ENCODE measurements at places on chromosomes 11 and 22. TPM values are rescaled to one million over a fixed set of nuclear protein-coding genes. Genes with fewer than 3 reads are reported as not detected.

- DNase-seq = no peak
- H3K27me3 ChIP-seq = no peaks in the 10 kb centered on the region
- H3K36me3 ChIP-seq = no peaks in the 10 kb centered on the region
- H3K4me1 ChIP-seq = no peaks in the 10 kb centered on the region
These were observed 702.9 kb downstream of the DLG2 start for GRCh38 chr11:84924154-84924692.

DNA sequence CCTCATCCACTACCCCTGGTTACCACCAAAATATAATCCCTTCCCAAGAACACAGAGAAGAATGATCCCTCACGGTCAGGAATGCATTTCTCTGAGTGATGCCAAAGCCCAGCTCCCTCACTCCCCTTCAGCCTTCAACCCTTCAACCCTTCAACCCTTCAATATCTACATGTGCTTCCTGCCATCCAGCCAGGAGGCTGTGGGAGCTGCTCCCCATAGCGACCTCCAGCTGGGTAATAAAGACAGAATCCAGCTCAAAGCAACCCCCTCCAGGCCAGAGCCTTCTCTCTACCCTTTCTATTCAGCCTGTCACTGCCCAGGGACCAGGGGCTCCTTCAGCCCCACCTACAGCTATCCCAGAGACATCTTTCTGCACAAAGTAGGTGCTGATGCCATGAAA, 2.7 kb downstream of the ARHGAP1 start:
- H3K4me3 ChIP-seq = no peak overlapping the region
- H3K27me3 ChIP-seq = no peaks in the 10 kb centered on the region
- peaks cover 33% of the 10 kb centered on the region for H3K4me1 ChIP-seq
- H3K36me3 ChIP-seq = peaks cover 12% of the 10 kb centered on the region
- H3K27ac ChIP-seq = peak overlapping the region; percentile 56

Gene LGALS12
- total RNA-seq = 0.29 TPM

- no peaks in the 10 kb centered on the region for H3K27me3 ChIP-seq
- H3K4me1 ChIP-seq = no peaks in the 10 kb centered on the region
- DNase-seq = no peak
- no peak overlapping the region for H3K4me3 ChIP-seq
- H3K27ac ChIP-seq = no peak overlapping the region
- H3K36me3 ChIP-seq = no peaks in the 10 kb centered on the region
These were observed 333.9 kb downstream of the METTL15 start for GRCh38 chr11:28442131-28442530.

Gene UPK3A
- not detected for total RNA-seq

Gene SLC16A8
- not detected for total RNA-seq

GRCh38 chr22:29860006-29860766, 22.1 kb upstream of the ASCC2 start:
- DNase-seq = no peak
- H3K27me3 ChIP-seq = no peaks in the 10 kb centered on the region
- no peaks in the 10 kb centered on the region for H3K36me3 ChIP-seq
- no peak overlapping the region for H3K27ac ChIP-seq

Measured in activated CD8-positive, alpha-beta memory T cell treated with anti-CD3 and anti-CD28 coated beads, Interleukin-2, amount 10 ng/mL, durations not matched to agents 7 days and 5 days (primary cell).